ENCODE measurements at places on chromosomes 4 and X. TPM values are rescaled to one million over a fixed set of nuclear protein-coding genes. Genes with fewer than 3 reads are reported as not detected.

- DNase-seq: no peak
Observed at GRCh38 chr4:47774079-47774478, 63.8 kb downstream of the CORIN start.

DNA sequence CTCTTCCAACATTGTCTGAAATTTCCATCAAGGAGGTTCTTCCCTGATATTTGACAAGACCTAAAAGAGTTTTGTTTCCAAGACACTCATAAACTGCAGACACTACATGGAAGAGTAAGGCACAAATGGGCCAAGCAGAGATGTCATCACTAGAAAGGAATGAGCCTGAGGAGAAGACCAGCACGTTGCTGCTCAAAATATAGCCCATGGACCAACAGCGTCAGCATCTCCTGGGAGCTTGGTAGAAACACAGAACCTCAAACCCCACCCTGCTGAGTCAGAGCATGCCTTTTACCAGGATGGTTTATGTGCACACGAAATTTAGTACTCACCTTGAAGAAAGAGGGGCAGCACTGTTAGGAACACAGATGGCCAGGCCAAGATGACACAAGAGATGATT lies 128.7 kb upstream of the MID1 start:
- DNase-seq: no peak

DNA sequence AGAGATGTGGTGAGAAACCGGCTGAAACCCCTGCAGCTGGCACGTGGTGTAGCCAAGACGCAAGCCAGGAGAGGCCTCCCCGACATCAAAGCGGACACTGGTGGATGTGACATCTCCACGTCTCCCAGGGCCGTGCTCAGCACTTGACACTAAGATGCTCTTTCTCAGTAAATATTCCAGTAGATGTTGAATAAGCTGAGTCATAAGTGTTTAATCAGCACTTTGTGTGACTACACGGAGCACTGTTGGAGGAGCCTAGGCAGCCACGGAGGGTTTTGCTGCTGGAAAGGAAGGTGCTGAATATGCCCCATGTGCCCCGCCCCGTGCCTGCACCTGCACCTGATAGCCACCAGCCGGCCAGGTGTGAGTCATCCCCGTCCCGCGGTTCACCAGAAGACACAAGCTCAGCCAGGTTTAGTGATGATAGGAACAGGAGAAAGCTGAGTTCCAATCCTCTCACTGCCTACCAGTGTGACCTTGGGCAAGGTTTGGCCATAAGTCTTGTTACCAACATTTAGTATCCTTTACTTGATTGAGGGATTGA lies 29.0 kb upstream of the C4orf50 start:
- DNase-seq: no peak

DNA sequence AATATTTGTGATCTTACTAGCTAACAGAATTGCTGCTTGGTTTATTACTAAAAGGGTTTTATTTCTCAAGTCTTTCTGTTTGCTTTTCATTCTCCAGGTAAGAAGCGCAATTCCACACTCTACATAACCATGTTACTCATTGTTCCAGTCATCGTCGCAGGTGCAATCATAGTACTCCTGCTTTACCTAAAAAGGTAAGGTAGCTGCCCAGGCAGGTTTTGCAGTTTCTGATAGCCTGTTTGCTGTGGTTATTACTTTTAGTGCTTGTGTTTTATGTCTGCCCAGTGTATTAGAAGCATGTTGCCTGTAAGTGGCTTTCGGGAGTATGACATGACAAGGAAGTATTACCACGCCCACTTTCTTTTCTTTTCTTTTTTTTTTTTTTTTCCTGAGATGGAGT lies 46.4 kb downstream of the IL13RA1 start:
- DNase-seq: no peak

- DNase-seq: no peak
Observed at GRCh38 chrX:124441971-124442590, 95.7 kb downstream of the SH2D1A start.

- no peak for DNase-seq
Observed at GRCh38 chr4:188444500-188444899, 305.3 kb downstream of the TRIML1 start.

DNA sequence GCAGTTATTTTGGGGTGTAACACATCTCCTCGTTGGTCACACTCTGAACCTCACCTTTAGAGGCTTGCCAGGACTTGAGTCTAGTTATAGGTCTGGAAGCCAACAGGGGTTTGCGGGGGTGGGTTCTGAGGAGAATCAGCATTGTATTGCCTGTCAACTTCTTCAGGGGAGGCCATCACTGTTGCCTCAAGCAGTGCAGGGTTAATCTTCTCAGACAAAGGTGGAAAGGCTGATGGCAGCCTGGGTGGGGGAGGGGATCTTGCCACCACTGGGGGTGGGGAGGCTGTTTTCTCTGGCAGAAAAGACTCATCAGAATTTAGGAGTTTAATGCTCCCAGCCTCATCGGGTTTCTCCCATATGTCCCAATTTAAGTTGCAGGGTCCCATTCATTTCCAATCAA lies 387.8 kb downstream of the PRR32 start:
- DNase-seq: no peak

DNA sequence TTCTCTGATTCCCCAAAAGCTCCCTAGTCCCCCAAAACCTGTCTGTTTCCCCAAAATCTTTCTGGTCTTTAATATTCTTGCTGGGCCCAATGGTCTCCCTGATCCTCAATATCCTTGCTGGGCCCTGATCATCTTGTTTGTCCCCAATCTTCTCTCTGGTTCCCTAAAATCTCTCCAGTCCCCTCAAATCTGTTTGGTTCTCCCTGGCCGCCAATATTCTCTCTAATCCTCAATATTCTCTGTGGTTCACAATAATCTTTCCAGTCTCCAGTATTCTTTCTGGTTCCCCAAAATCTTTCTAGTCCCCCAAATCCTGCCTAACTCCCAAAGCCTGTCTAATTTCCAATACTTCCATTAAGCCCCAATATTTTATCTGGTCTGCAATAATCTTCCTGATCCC lies 18.5 kb downstream of the P2RY8 start:
- no peak for DNase-seq

DNA sequence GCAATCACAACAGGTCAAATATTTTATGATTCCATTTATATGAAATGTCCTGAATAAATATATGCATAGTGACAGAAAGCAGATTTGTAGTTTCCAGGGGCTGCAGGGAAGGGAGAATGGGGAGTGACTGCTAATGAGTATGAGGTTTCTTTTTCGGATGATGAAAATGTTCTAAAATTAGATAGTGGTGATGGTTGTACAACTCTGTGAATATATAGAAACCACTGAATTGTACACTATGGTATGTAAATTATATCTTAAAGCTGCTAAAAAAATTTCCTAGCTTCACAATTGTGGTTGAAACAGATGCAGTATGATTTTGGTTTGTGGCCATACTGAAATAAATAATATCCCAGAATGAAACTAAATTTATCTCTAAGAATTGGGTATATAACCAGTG lies 12.9 kb upstream of the IL2 start:
- no peak for DNase-seq

GRCh38 chrX:3994315-3994714 lies 280.9 kb upstream of the PRKX start:
- no peak for DNase-seq

GRCh38 chr4:40856840-40857362 lies 107.1 kb downstream of the NSUN7 start:
- DNase-seq: peak; percentile 49

- no peak for DNase-seq
Observed at GRCh38 chrX:137547291-137547690, 18.6 kb upstream of the ZIC3 start.

DNA sequence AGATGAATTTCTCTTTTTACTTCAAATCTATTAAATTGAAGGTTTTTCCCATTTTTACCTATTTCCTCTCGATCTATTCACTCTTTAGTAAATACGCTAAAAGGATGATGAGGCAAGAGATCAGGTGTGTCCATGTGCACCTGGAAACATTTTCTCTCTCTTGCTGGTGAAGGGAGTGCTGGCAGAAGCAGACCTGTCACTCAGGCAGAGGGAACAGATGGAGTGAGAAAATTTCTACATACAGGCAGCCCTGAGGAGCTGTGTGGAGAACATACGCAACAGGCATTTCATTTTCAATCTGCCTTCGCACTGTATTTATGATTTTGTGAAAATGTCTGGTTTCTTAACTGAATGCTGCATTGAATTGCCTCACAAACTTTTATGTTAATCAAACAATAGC lies 249.5 kb downstream of the GPM6A start:
- no peak for DNase-seq

DNA sequence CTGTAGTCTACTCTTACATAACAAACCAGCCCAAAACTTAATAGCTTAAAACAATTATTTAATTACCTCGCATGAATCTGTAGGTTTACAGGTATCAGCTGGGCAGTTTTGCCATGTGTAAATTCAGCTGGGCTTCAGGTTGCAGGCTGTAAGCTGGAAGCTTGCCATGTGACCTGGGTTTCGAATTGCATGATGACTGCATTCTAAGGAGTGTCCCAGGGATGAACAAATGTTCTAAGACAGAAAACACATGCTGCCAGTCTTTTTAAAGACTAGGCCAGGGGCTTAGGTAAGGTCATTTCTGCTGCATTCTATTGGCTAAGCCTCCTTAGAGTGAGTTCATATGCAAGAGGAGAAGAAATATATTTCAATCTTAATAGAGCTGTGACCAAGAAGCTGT lies 44.8 kb downstream of the GRIA2 start:
- no peak for DNase-seq

DNA sequence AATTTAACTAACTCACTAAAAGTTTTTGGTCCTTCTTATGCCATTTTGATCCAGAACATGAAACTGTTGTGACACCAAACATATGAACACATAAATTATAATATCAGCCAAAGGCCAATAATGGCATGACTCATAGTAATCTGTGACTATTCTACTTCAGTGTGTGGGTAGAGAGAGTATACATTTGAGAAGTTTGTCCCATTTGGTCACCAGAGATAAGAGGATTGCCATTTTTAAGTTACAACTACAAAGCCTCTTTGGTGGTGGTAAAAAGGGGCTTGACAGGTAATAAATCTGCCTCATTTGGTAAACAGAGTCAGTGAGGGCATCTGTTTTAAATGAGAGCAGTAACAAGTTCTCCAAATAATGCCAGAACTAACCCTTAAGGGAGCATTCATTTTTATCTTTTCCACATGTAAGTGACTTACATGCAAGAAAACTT lies 117.9 kb downstream of the TBC1D19 start:
- no peak for DNase-seq

GRCh38 chr4:94798808-94799207 lies 41.1 kb downstream of the BMPR1B start:
- DNase-seq: no peak

- no peak for DNase-seq
Observed at GRCh38 chr4:152114562-152114961, 353.8 kb upstream of the GATB start.

DNA sequence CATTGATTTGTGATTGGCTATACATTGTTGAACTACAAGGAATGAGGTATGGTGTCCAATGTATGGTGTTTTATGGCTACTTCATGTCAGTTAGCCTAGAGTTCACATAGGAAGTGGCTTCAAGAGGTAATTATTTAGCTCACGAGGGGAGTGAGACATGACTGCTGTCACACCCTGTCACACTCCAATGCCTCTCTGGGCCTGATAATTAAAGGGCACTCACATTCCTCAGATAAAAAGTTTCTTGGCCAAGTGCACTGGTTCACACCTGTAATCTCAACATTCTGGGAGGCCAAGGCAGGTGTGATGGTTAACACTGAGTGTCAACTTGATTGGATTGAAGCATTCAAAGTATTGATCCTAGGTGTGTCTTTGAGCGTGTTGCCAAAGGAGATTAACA lies 65.0 kb upstream of the DDX60 start:
- DNase-seq: no peak

- DNase-seq: no peak
Observed at GRCh38 chr4:13525606-13526281, 18.6 kb downstream of the NKX3-2 start.

DNA sequence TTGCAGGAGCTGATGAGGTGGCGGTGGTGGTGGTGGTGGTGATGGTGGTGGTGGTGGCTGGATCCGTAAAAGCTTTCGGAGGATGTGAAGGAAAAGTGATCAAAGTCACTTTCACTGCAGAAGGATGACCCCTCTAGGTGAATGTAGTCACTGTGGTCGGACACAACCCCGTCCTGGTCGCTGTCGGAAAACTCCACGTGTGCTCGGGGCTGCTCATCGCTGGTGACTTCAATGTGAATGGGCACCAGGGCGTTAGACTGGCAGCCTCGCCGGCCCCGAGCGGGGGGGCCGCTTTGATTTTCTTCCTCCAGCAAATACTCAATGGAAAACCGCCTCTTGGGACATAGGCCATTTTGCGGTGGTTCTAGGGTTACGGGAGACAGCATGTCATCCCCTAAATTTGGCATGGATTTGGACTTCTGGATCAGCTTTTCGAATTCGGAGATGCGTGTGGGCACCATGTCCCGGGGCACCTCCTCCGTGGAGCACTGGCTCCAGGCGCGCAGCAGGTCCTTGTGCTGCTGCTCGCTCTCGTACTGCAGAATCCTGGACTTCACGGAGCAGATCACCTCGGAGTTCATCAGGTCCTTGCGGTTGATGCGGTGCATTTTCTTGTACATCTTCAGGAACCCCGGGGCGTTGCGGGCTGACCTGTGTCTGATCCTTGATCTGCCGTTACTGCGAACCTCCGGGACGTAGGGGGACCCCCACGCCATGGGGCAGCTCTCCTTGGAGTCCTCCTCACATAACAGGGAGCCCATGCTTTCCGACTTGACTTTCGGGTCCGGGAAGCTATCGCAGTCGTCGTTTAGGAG lies 88.3 kb upstream of the PDLIM3 start:
- DNase-seq: no peak

GRCh38 chr4:189033801-189034347 lies 894.6 kb downstream of the TRIML1 start:
- no peak for DNase-seq

- DNase-seq: no peak
Observed at GRCh38 chrX:38018766-38019425, 12.5 kb downstream of the SYTL5 start.

GRCh38 chr4:148055844-148056243 lies 324.0 kb downstream of the ARHGAP10 start:
- no peak for DNase-seq

GRCh38 chr4:21811565-21811964 lies 137.0 kb downstream of the KCNIP4 start:
- DNase-seq: no peak

DNA sequence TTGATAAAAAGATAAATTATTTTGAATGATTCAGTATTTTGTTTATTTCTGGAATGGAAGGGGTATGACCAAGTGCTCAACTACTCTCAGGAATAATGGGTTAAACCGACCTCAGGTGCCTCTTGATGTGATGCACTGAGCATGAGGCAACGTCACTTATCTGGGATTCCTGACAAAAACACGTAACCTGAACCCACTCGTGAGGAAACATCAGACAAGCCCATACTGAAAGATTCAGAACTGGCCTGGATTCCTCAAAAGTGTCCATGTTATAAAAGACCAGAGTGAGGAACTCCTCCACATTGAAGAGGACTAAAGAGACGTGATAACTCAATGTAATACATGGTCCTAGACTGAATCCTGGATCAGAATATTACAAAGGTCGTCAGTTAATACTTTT lies 144.0 kb downstream of the FNIP2 start:
- no peak for DNase-seq

ZNF732 gene
- total RNA-seq: 0.09 TPM

RBM46 gene
- 0.06 TPM for total RNA-seq

GABRE gene
- total RNA-seq: 15.1 TPM

MORC4 gene
- total RNA-seq: 10.4 TPM

EFHC2 gene
- total RNA-seq: 0.42 TPM

MAGEB10 gene
- not detected for total RNA-seq

GAGE1 gene
- not detected for total RNA-seq

Measured in pancreas (tissue), 10 donors.